Activated CD4-positive, alpha-beta T cell treated with anti-CD3 and anti-CD28 coated beads, Interleukin-2, amount 10 ng/mL, durations not matched to agents 7 days and 5 days (primary cell): ENCODE measurements at places on chromosomes 13 and 19.

DNA sequence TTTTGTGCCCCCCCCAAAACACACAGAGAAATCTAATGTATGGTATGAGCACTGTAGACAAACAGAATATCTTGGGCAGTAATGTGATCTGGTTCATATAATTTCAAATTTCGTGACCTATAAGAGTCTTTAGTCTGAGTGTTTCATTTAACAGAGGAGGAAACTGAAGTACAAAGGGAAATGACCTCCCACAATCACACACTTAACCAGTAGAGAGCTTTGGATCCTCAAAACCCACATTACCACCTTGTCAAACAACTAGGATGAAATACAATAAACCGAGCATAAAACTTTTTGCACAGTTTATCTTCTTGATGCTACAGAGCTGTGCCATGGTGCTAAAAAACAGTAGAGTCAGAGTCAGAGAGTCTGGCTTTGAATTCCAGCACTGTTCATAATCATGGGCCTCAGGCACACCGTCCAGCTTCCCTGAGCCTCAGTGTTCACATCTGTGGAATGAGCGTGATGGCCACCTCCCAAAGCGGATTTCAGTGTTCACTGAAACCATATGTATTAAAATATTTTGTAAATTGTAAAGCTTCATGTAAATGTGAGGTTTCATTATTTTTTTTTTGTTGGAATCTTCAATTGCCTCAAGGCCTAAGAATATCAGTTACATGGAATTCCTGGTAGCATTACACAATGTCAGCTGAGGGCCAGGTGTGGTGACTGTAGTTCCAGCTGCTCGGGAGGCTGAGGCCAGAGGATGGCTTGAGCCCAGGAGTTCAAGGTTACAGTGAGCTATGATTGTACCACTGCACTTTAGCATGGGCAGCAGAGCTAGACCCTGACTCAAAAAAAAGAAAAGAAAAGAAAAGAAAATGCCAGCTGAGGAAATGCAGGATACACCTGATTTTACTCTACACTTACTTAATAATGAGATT lies 126.4 kb upstream of the FRY start:
- DNase-seq = no peak

DNA sequence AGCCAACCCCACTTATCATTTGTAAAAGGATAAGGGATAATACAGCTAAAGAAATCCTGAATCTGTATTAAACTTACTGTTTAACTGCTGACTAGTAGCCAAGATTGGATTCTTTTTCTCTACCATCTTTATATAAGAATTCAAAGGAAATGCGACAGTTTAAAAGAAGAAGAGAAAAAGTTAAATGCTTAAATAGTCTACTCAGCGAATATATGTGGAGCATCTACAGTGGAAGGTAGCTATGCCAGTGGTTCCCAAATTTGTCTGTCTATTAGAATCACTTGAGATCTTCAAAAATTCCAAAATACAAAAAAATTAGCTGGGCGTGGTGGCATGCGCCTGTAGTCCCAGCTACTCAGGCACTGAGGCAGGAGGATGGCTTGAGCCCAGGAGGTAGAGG lies 60.8 kb upstream of the KLF5 start:
- no peak for DNase-seq

- no peak for DNase-seq
Observed at GRCh38 chr13:25771202-25771601, 280.6 kb downstream of the SHISA2 start.

DNA sequence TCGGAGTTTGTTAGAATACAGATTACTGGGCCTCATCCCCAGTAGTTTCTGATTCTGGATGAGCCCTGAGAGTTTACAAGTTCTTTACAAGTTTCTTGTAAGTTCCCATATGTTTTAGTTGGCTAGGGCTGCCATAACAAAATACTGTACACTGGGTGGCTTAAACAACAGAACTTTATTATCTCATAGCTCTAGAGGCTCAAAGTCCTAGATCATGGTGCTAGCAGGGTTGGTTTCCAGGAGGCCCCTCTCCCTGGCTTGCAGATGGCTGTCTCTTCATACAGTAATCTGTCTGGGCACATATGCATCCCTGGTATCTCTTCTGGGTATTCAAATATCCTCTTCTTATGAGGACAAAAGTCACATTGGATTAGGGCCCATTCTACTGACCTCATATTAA lies 167.2 kb downstream of the KLF5 start:
- no peak for DNase-seq

- DNase-seq = peak; percentile 81
Observed at GRCh38 chr13:24709186-24709913, 29.1 kb downstream of the ATP12A start.
